ENCODE measurements at places on chromosomes 16 and 17. TPM values are rescaled to one million over a fixed set of nuclear protein-coding genes. Genes with fewer than 3 reads are reported as not detected.

KRT39 gene
- total RNA-seq = not detected

BOLA2 gene
- total RNA-seq = 25.1 TPM

STAT3 gene
- 179 TPM for total RNA-seq

CTRL gene
- total RNA-seq = 6.1 TPM

- no peaks in the 10 kb centered on the region for H3K36me3 ChIP-seq
- no peaks in the 10 kb centered on the region for H3K4me1 ChIP-seq
- no peak overlapping the region for H3K4me3 ChIP-seq
- H3K27me3 ChIP-seq = peaks cover 6% of the 10 kb centered on the region
These were observed 87.8 kb downstream of the MRM1 start for GRCh38 chr17:36689089-36689667.

DNA sequence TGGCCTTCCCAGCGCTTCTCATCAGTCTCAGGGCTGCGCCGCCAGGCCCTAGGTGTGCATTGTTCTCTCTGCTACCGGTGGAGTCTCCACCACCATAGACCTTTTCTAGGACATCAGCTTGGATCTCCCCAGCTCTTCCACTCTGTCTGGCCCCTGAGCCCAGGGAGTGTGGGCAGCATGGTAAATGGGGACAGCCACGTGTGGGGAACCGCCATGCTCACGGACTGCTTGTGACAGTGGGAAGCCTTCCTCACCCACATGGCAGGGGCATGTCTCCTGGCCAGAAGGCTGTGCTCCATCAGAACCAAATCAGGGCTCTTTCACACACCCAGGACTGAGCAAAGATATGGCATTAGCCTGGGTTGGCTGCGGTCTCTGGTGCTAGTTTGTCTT, 51.3 kb downstream of the TNFRSF13B start:
- H3K27ac ChIP-seq = no peak overlapping the region
- no peaks in the 10 kb centered on the region for H3K4me1 ChIP-seq
- no peaks in the 10 kb centered on the region for H3K36me3 ChIP-seq
- H3K27me3 ChIP-seq = no peaks in the 10 kb centered on the region
- no peak for ATAC-seq

DNA sequence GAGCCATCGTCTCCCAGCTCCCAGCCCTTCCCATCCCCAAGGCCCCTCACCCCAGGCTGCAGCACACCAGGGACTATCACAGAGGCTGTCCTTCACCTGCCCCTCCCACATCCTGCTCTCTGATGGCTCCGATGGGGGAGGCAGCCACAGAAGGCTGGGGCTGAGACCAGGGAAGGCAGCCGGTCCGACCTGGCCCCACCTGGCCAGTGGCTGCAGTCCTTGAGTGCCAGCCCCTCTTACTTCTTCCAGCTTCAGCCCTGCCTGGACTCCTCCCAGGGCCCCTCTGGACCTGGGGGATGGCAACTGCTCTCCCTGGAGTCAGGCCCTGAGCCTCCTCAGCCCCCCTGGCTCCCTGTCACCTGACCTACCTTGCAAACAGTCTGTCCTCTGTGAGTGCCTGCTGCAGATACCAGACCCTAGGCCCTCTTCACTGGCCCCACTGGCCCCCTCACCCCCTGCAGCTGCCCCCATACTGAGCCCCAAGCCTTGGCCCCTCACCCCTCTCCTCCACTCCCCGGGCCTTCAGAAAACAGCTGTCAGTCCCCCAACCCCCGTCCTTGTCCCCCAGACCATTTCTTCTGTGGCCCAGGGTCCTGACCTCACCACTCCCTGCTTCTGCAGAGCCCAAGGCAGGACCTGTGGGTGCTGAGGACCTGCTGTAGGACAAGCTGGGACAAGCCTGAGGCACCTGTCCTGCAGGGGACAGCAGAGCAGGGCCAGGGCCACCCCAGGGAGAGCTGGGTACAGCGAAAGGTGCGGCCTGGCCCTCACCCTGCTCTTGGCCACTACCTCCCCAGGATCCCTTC, 12.6 kb upstream of the SRRM2 start:
- H3K4me1 ChIP-seq = no peaks in the 10 kb centered on the region
- peak overlapping the region; percentile 52 for H3K27ac ChIP-seq
- ATAC-seq = no peak
- no peak overlapping the region for H3K4me3 ChIP-seq
- no peaks in the 10 kb centered on the region for H3K36me3 ChIP-seq
- no peaks in the 10 kb centered on the region for H3K27me3 ChIP-seq

GRCh38 chr17:9363440-9364350, 211.9 kb downstream of the STX8 start:
- H3K27ac ChIP-seq = no peak overlapping the region
- H3K36me3 ChIP-seq = no peaks in the 10 kb centered on the region
- H3K4me1 ChIP-seq = peaks cover 5% of the 10 kb centered on the region
- no peak overlapping the region for H3K4me3 ChIP-seq

DNA sequence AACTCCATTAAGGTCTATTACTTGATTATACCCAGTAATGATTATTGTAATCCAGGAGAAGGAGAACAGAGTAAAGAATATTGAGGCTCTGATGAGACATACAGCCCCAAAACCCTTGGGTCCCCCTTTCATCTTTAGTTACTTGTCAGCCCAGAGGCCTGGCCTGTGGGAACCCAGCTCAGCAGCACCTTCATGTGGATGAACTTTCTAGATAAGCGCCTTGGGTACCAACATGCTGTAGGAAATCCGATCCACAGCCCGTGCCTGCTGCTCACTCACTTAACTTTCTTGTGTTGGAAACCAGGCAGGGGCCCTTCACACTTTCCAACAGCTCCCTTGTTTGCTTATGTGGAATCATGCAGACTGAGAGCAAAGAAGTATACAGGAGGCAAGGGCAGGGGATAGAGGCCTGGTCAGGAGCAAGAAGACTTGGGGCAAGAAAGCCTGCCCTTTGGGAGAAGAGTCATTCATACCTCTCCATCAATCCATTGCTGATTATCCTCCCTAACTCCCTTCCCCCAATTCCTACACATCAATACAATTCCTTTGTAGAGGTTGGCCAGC, 64.0 kb upstream of the SOX9 start:
- H3K4me1 ChIP-seq = no peaks in the 10 kb centered on the region
- H3K27me3 ChIP-seq = peaks cover 7% of the 10 kb centered on the region
- ATAC-seq = no peak
- no peak overlapping the region for H3K27ac ChIP-seq

GRCh38 chr16:63061319-63061718, 1025.1 kb upstream of the CDH8 start:
- H3K27me3 ChIP-seq = no peaks in the 10 kb centered on the region
- no peak for ATAC-seq
- no peaks in the 10 kb centered on the region for H3K36me3 ChIP-seq
- no peak overlapping the region for H3K27ac ChIP-seq
- no peak overlapping the region for H3K4me3 ChIP-seq

GRCh38 chr16:967546-968295, 3.1 kb downstream of the LMF1 start:
- no peak overlapping the region for H3K27ac ChIP-seq
- ATAC-seq = no peak
- peaks cover 23% of the 10 kb centered on the region for H3K36me3 ChIP-seq
- H3K4me1 ChIP-seq = peaks cover 30% of the 10 kb centered on the region

GRCh38 chr16:12291989-12292759, 315.6 kb downstream of the SNX29 start:
- H3K4me3 ChIP-seq = no peak overlapping the region
- no peaks in the 10 kb centered on the region for H3K27me3 ChIP-seq
- H3K4me1 ChIP-seq = no peaks in the 10 kb centered on the region
- H3K36me3 ChIP-seq = peaks cover 6% of the 10 kb centered on the region

- no peaks in the 10 kb centered on the region for H3K27me3 ChIP-seq
- no peak overlapping the region for H3K4me3 ChIP-seq
- H3K27ac ChIP-seq = peak overlapping the region; percentile 30
- H3K36me3 ChIP-seq = peaks cover 90% of the 10 kb centered on the region
These were observed 352.6 kb downstream of the SEC14L1 start for GRCh38 chr17:77493238-77493820.

DNA sequence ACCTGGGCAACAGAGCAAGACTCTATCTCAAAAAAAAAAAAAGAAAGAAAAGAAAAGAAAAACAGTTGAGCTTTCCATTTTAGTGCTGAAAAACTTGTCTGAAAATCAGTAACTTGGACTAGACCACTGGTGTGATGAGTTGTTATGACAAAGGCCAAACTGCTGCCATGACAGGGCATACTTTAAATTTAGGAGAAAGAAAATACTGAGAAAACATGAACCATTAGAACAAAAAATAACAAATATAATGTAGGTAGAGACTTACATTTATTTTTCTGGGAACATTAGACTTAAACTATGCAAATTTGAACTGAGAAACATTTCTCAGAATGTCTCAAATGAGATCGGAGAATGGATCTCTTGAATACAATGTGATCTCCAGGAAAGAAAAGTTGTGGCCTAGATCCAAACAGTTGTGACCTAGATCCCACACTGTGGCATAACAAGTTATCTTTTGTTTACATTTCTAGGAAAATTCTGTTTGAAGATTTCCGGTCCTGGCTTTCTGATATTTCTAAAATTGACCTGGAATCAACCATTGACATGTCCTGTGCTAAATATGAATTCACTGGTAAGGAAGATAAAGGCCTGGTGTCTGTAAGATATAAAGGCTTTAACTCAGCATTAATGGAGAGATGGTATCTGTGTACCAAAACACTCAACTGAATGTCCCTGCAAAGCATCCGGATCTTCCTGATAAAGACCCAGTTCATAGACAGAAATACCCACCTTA, 10.9 kb downstream of the OGFOD1 start:
- no peak for ATAC-seq
- H3K27ac ChIP-seq = peak overlapping the region; percentile 13

DNA sequence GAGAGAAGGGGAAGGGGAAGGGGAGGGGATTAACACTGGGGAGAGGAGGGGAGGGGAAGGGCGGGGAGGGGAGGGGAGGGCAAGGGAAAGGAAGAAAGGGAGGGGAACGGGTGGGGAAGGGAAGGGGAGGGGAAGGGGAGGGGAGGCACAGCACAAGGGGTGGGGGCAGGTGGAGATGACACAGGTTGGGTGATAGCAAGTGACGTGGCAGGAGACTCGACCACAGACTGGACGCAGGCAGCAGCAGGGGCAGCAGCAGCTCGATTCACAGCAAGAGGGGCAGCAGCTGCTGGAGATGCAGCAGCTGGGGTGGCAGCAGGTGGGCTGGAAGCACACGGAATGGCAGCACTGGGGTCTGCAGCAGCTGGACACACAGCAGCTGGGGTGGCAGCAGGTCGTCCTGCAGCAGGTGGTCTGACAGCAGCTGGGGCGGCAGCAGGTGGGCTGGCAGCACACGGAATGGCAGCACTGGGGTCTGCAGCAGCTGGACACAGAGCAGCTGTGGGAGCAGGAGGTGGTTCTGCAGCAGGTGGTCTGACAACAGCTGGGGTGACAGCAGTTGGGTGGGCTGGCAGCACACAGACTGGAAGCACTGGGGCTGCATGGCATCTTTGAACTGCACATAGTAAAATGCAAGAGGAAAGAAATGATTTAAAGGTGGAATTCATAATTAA, at the start of gene KRTAP4-16:
TSS of gene KRTAP4-16 (minus strand) at position 624 of the 674 bp plus-strand sequence. CDS start at position 624, 0 bp downstream.
- H3K27ac ChIP-seq = no peak within 1 kb of the TSS
- ATAC-seq = no peak
- peaks cover 5% of the 10 kb centered on the region for H3K4me1 ChIP-seq
- H3K27me3 ChIP-seq = peaks cover 11% of the 10 kb centered on the region

- ATAC-seq = no peak
- no peak overlapping the region for H3K27ac ChIP-seq
- no peaks in the 10 kb centered on the region for H3K27me3 ChIP-seq
These were observed 21.5 kb downstream of the ABCC1 start for GRCh38 chr16:15970743-15971439.

DNA sequence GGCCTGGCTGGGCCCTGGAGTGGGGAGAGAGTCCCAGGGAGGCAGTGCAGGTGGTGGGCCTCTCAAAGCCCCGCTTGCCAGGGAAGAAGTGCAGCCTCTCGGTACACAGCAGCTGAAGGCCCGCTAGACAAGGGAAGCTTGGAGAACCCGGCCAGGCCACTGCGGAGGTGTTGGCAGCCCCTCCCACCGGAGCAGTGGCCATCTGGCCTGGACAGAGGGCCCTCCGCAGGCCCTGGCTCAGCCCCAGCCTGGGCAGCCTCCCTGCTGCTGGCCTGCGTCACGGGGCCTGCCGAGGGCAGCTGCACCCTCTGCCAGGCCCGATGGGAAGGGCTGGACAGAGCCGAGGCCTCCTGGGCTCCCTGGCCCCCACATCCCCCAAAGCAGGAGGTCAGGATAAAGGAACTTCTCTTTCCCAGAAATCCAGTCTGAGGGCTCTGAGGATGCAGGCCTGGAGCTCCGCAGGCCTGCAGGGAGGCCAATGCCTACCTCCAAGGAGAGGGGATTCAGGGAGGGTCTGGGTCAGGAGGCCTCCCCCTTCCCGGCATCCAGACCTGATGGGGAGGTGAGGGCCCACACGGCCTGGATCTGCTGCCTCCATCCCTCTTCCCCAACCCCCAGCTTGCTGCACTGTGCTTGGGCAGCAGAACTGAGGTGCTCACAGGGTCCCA, 4.3 kb downstream of the SPPL2C start:
- peaks cover 3% of the 10 kb centered on the region for H3K4me1 ChIP-seq
- no peak overlapping the region for H3K27ac ChIP-seq
- no peaks in the 10 kb centered on the region for H3K36me3 ChIP-seq

DNA sequence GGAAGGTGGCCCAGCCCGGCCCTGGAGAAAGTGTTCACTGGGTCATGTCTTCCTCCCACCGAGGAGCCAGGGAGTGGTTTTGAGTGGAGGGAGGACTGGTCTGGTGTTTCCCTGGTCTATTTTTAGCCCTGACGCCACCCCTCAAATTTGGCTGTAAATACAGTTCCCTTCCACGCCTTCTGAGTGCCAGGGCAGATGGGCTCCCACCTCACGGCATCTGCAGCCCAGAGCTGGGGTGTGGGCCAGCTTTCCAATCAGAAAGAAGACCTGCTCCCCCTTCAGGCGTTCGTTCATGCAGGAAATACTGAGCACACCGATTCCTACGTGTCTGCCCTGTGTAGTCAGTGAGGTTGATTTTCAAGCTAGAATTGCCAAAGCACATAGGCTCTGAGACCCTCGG, 53.7 kb downstream of the SNX20 start:
- H3K27ac ChIP-seq = peak overlapping the region; percentile 93
- H3K36me3 ChIP-seq = no peaks in the 10 kb centered on the region
- peak; percentile 77 for ATAC-seq
- peaks cover 26% of the 10 kb centered on the region for H3K4me1 ChIP-seq
- no peaks in the 10 kb centered on the region for H3K27me3 ChIP-seq

DNA sequence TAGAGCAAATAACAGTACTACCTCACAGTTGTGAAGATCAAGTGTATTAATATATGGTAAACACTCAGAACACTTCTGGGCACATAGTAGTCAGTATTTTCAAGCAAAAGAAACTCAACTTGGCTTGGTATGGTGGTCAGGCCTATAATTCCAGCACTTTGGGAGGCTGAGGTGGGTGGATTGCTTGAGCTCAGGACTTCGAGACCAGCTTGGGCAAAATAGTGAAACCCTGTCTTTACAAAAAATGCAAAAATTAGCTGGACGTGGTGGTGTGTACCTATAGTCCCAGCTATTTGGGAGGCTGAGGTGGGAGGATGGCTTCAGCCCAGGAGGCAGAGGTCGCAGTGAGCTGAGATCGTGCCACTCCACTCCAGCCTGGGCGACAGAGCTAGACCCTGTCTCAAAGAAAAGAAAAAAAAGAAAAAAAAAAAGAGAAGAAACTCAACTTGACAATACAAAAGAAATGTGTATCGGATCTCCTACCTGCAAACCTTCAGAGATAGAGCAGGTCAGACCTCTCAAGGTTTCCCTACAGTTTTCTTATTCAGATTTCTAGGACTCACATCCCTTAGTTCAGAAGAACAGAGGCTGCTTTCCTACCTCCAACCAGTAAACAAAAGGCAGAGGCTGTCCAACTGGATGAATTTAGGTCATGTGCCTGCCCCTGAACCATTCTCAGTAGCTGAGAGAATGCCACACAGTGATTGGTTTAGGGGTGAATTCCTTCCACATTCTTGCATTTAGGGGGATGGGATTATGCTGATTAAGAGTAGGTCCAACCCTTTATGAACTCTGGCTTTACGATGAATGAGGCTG, 1.7 kb upstream of the KPNA2 start:
- no peak overlapping the region for H3K4me3 ChIP-seq
- ATAC-seq = no peak
- peaks cover 37% of the 10 kb centered on the region for H3K36me3 ChIP-seq
- no peak overlapping the region for H3K27ac ChIP-seq
- no peaks in the 10 kb centered on the region for H3K27me3 ChIP-seq
